ENCODE measurements at places on chromosomes 3 and 15.

GRCh38 chr3:147521646-147522045 is 112.5 kb downstream of the ZIC1 start:
- no peak for DNase-seq

- DNase-seq = peak; percentile 9
Observed at GRCh38 chr15:94487635-94488034, 256.3 kb downstream of the MCTP2 start.

- DNase-seq = no peak
Observed at GRCh38 chr3:171260466-171260865, 199.7 kb downstream of the TNIK start.

- DNase-seq = no peak
Observed at GRCh38 chr3:50405249-50405648, 45.9 kb upstream of the TMEM115 start.

DNA sequence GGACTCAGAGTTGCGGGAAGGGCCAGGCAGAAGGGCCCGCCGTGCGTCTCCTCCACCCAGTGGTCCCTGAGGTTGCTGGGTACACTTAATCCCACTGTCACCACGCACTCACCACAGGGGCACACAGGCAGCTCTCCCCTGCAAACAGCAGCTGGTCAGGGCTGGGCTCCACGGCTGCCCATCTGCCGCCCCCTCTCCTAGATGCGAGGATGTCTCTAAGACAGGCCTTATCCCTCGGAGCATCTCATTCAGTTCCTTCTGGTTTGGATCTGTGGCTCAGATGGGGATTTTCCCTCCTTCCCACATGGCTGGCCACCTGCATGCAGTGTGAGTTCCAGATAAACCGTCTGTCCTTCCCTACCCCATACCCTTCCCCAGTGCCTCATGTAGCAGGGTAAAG is 26.3 kb downstream of the MRPS11 start:
- DNase-seq = no peak

DNA sequence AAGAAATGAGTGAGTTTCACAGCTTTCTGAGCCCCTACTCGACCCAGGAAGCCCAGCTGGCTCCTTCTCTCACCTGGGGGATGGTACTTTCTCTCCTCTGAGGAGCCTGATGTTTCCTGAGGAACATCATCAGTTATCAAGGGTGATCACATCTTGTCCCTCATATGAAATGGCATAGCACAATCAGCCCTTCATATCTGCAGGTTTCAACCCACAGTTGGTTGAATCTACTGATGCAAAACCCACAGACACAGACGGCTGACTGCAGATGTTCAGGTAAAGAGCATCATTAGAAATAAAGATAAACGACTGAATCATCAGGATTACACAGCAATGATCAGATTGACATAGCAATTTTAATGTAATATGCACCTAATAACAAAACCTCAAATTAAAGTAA is 93.6 kb upstream of the OSTN start:
- no peak for DNase-seq

DNA sequence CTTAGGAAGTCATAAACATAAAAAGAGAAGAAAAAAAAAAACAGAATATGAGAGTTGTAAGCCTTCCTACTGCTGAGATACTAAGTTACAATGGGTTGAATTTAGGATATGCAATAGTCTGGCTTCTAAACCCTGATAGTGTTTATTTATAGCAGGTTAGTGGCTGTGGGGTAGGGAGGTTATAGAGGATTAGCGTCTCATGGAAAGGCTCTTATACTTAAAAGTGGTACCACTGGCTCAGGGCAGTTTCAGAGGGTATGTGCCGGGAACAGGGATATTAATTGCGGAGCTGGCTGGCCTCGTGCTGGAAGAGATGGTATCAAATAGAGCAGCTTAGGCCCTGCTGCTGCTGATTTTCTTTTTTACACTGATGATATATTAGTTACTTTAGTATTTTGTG is 60.8 kb downstream of the PFN2 start:
- no peak for DNase-seq

- no peak for DNase-seq
Observed at GRCh38 chr3:188416041-188416440, 262.1 kb downstream of the LPP start.

DNA sequence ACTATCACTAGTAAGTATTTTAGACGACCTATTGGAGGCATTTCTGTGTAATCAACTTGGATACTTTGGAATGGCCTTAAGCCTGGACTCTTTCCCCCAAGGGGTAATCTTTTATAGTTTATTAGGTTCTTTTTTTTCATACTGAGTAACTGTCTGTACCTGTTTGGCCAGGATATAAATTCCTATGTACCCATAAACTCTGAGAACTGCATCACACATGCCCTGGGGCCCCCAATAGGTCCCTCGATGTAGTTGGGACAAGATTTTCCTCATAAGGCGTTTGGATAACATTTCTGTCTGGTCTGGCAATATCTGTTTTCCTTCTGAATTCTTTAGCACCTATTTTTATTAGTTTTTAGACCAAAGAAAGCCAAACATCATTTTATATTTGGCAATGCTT is 86.4 kb upstream of the WNT7A start:
- no peak for DNase-seq

DNA sequence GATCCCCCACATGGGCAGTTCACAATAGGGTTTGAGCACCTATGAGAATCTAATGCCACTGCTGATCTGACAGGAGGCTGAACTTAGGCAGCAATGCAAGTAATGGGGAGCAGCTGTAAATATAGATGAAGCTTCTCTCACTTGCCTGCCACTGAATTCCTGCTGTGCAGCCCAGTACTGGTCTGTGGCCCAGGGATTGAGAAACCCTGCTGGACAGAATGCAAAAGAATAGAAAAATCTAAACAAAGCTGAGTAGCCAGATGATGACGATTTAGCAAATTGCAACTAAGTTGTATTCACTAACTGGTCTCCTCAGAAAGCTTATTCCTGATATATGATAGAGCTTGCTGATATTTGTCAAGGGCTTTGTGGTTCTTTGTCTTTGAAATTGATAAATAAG is 34.3 kb upstream of the APH1B start:
- DNase-seq = no peak

GRCh38 chr3:37143821-37144220 is 30.6 kb downstream of the LRRFIP2 start:
- no peak for DNase-seq

GRCh38 chr3:190619761-190620160 is 105.9 kb downstream of the IL1RAP start:
- DNase-seq = no peak

- DNase-seq = no peak
Observed at GRCh38 chr3:1828519-1828918, 270.1 kb upstream of the CNTN4 start.

GRCh38 chr3:144358191-144358590 is 386.6 kb downstream of the DIPK2A start:
- DNase-seq = no peak

GRCh38 chr3:143084856-143085731 is 34.5 kb upstream of the CHST2 start:
- DNase-seq = peak; percentile 26

GRCh38 chr15:64263567-64263966 is 92.4 kb downstream of the CSNK1G1 start:
- DNase-seq = no peak

All from epithelial cell of proximal tubule (primary cell).